ENCODE measurements at places on chromosomes 6 and 20.

GRCh38 chr6:88919032-88919431 is 44.4 kb downstream of the RNGTT start:
- no peak for DNase-seq

GRCh38 chr20:14785065-14785743 is 447.8 kb upstream of the FLRT3 start:
- no peak for DNase-seq

DNA sequence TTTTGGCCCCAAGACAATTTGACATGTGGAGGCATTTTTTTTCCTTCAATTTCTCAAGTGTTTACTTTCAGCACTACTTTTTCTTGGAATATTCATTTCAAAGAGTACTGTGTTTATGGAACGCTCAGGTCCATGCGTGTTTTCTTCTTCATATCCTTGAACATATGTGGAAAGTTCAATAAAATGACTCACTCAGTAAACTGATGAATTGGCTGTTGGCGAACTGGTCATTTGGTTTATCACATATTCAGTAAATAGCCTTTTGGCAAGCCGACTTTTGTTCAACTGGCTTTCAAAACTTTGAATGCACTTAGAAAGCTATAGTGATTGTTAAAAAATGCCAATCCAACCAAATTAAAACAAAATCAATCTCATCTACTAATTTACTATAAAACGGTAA is 964.6 kb upstream of the SLC35B3 start:
- no peak for DNase-seq

DNA sequence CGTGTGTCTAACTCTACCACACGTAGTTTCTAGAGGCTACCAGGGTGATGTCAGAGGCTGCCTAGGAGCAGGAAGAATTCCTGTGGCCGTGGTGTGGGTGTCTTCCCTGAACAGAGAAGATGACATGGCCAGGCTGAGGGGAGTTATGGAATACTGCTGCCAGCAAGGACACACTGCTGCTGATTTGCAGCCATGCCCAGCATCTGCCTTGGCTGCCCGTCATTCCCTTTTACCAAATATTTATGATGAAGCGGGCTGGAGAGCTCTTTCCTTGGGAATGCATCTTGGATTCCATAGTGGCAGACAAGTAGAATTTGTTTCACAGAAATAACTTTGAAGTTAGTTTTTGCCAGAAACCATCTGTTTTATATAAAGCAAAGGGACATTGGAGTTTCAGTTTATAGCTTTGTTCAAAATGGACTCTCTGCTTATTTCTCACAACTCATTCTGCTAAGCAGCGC is 80.8 kb upstream of the VSTM2L start:
- DNase-seq, result no peak

DNA sequence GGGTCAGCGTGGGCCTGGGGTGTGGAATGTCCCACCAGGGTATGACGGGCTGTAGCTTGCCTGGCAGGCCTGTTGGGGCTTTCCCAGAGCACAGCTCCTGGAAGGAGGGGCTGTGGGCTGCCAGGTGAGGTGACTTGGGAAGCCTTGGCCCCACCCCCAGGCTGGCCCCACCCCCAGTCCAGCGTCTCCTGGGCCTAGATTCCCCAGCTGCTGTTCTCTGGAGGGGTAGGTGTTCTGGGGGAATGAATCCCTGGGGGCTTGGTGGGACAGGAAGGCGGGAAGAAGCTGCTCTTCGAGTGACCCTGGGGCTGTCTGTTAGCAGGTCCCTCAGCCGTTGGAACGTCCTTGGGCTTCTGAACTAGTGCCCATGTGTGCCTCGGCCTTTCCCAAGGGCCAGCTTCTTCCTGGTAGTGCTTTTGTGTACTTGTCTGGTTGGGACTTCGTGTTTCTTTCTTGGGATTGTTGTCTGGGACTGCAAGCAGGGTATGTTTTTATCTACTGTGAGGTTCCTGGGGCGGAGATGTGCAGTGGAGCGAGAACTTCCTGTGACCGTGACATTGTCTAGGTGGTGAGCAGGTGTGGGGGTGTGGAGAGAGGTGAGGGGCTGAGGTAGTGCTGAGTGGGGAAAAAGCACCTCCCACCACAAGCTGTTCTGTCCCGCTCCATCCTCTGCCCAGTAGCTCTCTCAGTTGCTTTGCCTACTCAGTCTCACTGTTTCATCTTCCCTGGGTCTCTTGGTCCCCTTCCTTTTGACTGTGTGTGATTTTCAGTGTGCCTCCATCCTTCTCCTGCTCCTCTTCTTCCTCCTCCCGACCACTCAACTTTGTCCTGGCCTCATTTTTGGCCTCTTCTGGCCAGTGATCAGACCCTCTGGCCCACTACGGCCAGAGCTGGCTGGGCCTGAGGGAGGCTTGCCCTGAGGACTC is 1.3 kb upstream of the DDR1 start:
- DNase-seq, result no peak

GRCh38 chr6:144681334-144681733 is 396.2 kb downstream of the UTRN start:
- DNase-seq, result no peak

DNA sequence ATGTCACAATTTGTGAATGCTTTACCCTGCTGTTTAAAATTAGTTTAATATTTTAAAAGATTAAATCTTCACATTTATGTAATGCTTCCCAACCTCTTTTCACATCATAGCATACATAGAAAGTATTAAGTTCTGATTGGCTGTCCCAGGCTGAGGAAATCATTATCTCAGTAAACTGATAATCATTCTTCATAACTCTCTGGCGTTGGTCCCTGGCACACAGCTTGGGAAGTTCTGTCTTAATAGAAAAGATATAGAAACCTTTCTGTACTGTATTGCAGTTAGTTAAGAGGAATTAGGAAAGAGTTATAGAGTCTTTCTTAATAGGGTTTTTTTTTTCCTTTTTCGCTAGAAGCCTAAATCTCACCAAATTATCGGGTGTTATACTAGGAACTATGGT is 85.4 kb downstream of the CBFA2T2 start:
- no peak for DNase-seq

GRCh38 chr6:77548662-77549366 is 85.5 kb upstream of the HTR1B start:
- no peak for DNase-seq

DNA sequence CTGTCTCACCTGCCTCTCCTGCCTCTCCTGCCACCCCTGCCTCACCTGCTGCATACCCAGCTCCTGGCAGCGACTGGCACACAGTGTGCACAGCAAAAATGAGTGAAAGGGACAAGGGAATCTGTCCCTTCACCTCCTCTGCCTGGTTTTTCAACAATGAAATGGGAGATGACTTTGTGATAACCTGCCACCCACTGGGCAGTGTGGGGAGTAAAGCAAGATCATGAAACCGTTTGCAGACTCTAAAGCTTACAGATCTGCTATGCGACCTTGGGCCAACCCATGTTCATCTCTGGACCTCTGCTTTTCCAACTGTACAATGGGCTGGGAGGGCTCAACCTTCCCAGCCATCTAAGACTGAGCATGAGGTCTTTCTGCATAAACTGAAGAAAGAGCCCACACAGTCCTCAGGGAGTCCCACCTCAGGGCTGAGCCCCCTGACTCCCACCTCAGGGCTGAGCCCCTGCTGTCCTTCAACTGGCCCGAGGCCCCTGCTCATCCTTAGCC is 81.1 kb downstream of the RIPOR3 start:
- DNase-seq, result no peak

DNA sequence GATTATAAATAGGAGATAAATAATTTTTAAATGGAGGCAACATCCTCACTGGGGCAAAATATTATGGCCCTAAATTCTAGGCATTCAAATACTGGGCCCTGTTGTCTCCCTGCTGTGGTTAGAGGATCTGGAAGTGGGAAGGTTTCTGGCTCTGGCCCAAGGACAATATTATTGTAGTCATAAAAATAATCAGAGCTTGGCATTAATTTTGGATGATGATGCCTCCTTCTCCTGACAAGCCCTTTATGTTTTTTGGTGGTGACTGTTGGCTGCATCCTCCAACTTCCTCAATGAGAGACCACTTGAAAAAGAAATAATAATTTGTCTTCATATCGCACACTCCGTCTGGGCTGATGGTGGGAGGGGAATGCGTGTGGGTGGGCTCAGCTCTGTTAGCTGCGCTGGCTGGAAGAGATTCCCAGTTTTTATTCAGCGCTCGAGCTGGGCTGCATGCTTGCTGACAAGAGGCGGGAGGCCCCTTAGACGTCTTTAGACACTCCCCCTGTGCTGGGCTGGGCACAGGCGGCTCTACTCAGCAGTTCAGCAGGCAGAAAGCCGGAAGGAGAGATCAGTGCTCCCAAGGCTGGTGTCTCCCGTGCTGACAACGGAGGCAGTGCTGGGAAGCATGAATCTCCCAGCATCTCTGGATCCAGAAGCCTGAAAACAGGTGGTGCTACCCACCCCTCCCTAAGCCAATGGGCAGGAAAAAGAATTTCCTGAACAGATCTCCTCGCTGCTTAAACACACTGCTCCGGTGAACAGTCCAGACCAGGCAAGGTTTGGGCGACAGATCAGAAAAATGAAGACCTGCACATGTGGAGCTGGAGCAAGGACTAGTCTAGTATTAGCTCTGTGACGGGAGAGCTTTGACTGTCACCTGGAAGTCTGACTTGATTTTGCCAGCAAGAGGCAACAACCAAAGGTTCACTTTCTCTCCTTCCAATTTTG is 97.7 kb downstream of the SYCP2 start:
- DNase-seq, result no peak

- DNase-seq, result no peak
Observed at GRCh38 chr20:59820204-59821041, 113.0 kb downstream of the SYCP2 start.

- DNase-seq, result no peak
Observed at GRCh38 chr6:161374971-161375873, 101.4 kb upstream of the AGPAT4 start.

DNA sequence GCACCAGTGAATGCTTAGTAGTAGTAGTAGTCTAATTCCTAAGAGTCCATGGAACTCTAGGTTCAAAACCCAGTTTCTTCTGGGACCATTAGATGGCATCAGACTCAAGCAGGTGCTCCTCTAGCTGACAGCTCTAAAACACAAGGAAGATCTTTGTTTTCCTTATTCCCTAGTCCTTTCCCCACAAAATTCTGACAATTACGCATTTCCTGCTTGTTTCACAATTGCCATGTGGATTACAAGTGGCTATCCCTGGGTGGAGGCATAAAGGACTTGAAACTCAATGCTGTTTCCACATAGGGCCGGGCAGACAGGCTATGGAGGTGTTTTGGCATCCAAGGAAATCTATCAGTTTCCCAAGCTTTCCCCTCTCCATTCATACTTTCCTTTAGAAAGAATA is 9.2 kb upstream of the HLA-DOB start:
- DNase-seq, result no peak

DNA sequence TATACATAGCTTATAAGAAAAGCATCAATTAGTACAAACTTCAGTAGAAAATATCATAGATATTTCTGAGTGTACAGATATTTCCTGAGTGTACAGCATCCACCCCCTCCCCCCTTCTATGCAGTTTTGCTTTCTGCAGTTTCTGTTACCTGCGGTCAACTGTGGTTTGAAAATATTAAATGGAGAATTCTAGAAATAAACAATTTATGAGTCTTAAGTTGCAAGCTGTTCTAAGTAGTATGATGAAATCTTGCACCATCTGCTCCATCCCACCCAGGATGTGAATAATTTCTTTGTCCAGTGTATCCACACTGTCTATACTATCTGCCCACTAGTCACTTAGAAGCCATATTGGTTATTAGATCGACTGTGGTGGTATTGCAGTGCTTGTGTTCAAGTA is 15.8 kb upstream of the GPR63 start:
- DNase-seq, result no peak

DNA sequence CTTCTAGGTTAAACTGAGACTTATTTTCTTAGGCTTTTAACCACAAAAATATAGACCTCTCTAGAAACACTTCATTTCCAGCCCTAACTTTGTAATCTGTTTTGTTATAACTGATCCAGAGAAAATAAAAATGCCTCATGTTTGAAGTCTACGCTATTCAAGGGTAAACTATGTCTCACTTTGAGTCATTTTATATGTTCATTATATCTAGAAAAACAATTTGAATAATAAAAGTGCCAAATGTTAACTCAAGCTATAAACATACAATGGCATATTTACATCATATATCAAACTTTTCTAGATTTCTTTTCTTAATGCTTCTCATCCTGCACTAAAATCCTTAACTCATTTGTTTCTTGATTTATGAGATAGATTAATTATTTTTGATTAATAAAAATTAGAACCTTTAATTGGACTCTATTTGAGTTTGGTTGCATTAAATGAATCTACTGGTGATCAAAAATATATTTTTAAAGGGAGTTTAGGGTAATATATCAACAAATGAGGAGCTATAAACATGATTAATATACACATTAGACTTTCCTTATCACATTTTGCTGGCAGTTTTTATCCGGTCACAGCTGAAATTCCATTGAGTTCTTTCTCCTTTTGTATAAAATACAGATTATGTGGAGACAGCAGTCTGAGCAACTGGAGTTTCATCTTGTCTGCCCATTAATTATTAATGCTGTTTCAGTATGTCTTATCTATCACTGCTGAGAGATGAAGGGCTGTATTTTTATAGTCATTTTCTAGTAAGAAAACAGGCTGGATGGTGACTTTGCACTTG is 246.5 kb downstream of the TBX18 start:
- DNase-seq, result no peak

- DNase-seq, result no peak
Observed at GRCh38 chr6:61711849-61712248, 574.2 kb downstream of the KHDRBS2 start.

- DNase-seq, result no peak
Observed at GRCh38 chr6:129393654-129394053, 316.3 kb downstream of the ARHGAP18 start.

DNA sequence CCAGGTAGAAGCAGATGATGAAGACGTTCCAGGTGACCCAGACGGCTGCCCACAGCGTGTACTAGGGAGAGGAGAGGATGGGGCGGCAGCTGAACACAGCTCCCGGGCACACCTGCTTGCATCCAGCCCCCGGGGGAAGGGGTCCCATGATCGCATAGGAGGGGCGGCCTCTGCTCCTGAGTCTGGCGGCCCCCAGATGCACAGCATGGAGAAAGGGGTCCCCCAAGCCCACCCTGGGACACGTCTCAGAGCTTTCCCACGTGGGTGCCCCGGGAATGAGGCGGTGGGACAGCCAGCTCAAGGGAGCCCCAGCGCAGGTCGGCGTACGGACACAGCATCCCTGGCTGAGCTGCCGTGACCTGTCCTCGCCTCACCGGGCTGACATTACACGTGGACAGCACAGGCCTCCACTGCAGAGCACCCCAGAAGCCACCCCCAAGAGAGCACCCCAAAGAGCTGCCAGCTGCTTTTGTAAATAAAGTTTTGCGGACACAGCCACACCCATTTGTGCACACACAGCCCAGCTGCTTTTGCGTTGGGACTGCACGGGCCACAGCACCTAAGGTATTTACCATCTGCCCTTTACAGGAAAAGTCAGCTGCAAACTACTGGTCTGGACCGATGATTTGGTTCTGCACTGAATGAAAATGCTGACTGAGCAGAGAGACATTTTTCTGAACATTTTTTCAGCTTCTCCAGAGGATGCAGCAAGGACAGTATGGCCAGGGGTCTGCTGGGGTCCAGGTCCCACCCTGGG is 5.2 kb downstream of the NKAIN4 start:
- no peak for DNase-seq

DNA sequence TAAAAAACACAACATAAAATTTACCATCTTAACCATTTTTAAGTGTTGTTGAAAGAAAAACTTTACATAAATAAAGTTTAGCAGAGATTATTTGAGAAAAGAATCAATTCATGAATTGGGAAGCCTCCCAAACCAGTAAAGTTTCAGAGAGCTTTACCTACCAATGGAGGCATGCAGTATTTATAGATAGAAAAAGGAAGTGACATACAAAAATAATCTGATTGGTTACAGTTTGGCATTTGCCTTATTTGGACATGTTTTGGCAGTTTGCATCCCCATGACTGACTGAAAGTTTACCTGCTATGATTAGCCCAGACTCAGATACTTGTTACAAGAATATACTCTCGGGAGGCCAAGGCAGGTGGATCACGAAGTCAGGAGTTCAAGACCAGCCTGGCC is 3.7 kb upstream of the CMTR1 start:
- no peak for DNase-seq

All from iPS DF 19.7 (cell line).